ENCODE measurements at places on chromosomes 13 and 19.
A peak's percentile ranks its signal among the peaks of the same experiment; 100 is the strongest.

GRCh38 chr13:23724196-23724970 lies 154.2 kb downstream of the TNFRSF19 start:
- no peak for DNase-seq

DNA sequence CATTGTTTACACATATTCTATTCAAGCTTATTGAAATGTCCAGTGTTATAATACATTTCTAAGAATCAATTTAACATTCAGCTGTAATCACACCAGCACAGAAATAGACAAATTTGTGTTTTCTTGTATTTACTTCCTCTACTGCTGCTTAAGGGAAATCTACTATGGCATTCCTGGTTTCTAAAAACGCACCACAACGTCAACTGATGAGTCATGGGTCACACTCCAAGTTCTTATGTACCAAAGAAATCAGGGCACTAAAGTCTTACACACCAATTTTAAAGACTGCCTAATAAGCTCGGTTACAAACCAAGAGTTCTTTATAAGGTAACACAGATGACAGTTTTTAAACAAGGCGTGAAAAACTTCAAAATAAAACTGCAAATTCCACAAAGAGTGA lies 13.2 kb downstream of the LNX2 start:
- no peak for DNase-seq

DNA sequence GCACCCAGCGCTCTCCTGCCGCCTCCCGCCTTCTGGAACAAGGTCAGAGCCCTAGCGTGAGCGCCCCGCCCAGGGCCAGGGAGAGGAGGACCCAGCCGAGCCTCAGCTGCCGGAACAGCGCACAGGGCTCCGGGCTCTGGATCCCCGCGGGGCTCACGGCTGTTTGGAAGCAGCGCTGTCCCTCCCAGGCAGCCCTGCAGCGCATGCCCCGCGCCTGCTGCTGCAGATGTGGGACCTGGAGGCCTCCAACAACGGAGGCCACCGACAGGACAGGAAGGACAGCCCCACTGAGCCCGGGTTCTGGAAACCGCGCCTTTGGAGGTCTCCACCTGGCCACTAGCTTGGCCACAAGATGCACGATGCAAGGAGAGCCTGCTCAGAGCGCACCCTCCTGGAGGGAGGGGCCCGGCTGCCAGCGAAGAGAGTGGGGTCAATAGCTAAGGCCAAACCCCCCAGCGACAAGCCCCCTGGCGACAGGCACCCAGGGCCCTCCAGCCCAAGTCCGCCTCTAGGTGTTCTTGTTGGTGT lies 12.6 kb downstream of the ZSCAN18 start:
- DNase-seq: no peak

GRCh38 chr13:28636069-28636468 lies 22.9 kb upstream of the POMP start:
- DNase-seq: no peak

- DNase-seq: no peak
Measured at GRCh38 chr19:4891066-4891465, 11.6 kb downstream of the ARRDC5 start.

DNA sequence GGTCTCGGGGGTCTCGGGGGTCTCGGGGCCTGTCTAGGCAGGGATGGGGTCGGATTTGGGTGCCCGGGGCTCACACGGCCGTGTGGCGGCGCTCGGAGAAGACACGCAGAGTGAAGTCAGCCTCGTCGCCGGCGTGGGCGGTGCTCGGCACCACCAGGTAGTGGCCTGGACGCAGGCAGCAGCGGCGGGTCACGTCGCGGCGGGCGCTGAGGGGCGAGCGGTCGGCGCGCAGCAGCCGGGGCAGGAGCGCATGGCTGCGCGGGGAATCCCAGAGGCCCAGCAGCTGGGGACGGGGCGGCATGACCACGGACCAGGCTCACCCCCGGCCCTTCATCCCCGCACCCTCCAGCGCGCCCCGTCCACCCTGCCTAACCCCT lies 8.2 kb downstream of the CAPN12 start:
- DNase-seq: no peak

GRCh38 chr13:41052441-41052840 lies 8.9 kb upstream of the WBP4 start:
- no peak for DNase-seq

- no peak for DNase-seq
Measured at GRCh38 chr13:80473695-80474094, 132.8 kb upstream of the SPRY2 start.

DNA sequence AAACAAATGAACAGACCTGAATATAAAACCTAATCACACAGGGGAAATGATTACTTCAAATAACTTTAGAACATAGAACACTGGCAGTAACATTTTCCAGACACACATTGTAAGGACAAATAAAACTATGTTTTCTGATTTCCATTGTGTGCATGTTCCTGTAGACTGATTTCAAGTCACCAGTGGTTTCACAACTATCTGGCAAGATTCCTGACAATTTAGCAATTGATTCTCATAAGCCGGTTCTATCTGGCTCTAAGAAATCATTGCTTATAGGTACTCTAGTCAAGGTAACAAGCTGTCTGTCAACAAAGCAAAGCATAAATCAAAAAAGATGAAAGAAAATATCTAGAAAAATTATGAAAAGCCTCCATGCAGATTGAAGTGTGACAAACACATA lies 19.6 kb upstream of the PCCA start:
- DNase-seq: no peak

DNA sequence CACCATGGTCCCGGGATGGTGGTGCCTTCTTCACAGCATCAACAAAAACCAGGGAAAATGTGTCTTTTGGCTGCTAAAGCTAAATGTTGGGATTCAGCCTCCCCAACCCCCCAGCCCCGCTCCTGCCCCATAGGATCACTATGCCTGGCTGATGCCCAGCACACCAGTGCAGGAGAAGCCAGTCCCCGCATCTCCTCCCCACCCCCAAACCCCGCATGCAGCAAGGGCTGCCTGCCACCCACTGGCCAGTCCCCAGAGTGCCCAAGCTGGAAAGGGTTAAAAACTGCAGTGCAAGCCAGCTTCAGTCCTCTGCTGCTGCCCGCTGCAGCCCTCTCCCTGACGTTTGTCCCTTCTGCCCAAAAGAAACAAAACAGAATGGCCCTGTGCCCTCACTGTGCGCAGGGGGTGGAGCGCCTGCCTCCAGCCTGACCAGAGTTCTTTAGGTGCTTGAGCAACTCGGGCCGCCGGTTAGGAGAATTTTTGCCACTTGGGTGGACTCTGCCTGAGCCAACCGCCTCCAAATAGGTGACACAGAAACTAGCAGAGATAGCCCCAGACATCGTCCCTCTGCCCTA lies 3.7 kb downstream of the CALM3 start:
- DNase-seq: no peak

DNA sequence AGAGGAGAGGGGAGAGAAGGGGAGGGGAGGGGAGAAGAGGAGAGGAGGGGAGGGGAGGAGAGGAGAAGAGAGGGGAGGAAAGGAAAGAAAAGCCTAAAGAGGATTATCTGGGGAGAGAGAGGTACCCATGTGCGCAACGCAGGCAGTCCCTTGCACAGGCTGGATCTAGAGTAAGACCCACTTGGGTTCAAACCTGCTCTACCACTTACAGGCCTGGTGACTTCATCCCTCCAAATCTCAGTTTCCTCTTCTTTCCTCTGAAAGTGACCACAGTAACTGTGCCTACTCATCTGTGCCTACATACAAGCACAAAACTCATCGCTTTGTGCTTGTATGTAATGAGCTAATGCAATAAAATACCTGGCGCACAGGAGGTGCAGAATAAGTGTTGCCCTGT lies 732 bp upstream of the MAP1S start:
- DNase-seq: no peak

DNA sequence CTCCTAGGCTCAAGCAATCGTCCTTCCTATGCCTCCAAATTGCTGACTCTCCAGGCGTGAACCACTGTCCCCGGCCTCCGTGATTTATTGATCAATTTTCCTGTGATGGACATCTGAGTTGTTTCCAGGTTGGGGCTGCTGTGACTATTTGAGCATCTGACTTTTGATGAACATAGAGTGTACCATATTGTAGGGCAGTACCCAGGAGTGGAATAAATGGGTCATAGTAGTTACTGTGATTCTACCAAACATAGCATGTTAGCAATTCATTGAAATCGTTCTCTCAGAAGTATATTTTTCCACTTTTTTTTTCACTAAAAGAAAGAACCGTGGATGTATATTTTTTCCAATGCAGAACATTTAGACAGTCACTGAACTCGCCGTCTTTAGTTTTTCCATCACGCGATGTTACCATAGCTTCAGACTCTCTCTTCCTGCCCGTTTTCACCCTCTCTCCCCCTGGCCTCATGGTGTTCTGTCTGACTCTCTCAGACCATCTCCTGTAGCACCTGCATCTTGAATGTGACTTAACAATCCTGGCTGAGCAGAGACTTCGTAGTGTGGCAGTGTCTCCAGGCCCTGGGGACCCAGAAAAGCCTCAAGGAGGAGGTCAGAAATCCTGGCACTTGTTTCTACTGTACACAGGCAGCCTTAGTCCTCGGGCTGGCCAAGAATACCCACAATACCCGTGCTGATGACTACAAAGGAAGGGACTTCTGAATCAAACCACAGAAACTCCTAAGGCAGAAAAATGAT lies 3.2 kb upstream of the RASGRP4 start:
- DNase-seq: no peak

DNA sequence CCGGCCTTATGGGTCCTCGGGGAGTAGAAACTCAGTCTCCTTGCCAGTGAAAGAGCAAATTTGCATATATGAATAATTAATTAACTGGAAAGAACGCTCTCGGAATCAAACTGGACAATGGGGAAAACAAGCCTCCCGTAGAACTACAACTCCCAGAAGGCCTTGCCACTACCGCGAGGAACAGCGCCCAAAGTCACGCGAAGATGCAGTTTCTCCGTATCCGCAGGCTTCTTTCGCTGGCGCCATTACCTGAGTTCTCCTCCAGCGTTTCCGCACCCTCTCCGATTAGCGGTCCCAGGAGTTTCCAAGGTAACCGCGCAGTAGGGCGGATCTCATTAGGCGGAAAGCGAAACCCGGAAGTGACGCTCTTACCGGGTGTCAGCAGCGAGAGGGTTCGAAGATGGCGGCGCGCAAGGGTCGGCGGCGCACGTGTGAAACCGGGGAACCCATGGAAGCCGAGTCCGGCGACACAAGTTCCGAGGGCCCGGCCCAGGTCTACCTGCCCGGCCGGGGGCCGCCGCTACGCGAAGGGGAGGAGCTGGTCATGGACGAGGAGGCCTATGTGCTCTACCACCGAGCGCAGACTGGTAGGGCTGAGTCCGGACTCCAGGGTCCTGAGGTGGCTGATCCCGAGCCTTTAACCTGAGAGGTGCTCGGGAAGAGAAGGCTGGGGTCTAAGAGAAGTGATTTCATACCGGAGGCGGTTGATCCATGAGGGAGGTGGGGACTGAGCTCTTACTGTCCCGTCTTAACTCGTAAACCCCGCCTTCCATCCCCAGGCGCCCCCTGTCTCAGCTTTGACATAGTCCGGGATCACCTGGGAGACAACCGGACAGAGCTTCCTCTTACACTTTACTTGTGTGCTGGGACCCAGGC lies at the start of gene GRWD1:
GRWD1 (plus strand) TSS at position 378 of the 876 bp plus-strand sequence; CDS start at position 401, 23 bp downstream.
- DNase-seq: peak; percentile 85

- DNase-seq: no peak
Measured at GRCh38 chr19:41426116-41426841, 895 bp downstream of the B3GNT8 start.

DNA sequence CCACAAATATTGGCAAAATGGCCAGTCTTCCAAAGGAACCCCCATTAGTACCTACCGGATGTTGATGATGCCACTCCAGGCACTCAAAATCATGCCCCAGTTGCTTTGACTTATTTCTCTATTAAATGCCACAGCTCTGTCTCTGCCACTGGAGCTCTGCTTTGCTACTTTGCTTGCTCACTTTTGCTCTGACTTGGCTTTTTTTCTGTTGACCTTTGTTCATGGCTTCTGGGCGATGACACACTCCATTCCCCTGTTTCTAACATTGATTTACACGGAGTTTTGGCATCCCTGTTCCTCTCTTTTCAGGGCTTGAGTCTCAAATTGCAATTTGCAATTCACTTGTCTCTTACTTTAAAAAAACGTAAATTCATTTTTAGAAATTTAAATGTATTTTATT lies 217.1 kb upstream of the SPRY2 start:
- DNase-seq: no peak

- no peak for DNase-seq
Measured at GRCh38 chr19:47826800-47827199, 5.1 kb downstream of the CRX start.

GRCh38 chr19:57067440-57067839 lies 52.3 kb upstream of the USP29 start:
- DNase-seq: no peak

DNA sequence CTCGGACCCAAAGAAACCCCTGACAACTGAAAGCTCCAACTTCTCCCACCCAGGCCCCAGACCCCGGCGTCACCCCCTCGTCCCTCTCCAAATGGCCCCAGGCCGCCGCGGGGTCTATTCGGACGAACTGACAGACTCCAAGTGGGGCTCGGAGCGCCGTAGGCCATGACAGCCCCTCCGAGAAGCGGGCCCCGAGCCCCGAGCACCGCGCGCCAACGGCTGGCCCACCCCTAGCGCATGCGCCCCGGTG lies 360 bp downstream of the DDX39A start:
- no peak for DNase-seq

DNA sequence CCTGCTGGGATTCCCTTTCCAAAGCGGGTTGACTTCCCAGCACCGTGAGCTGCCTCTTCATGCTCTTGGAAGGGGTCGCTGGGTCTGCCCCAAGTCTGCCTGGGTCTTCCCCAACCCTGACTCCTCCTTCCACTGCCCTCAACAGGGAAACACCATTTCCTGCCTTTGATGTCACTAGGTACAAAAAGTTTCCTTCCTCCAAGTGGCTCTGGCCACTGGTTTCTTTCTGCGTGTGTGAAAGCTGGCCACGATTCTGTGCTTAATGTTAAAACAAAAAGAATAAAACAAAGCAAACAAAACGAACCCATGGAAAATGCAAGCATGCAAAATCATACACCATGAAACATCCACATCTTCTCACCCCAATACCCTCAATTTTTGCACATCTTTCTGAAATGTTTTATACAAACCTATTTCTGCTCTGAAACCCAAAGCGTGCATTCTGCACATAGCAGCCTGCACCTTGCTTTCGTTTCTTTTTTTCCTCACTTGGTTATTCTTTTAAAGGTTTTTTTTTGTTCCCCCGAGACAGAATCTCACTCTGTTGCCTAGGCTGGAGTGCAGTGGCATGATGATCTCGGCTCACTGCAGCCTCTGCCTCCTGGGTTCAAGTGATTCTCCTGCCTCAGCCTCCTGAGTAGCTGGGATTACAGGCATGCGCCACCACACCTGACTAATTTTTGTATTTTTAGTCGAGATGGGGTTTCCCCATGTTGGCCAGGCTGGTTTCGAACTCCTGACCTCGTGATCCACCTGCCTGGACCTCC lies 12.5 kb upstream of the TNFSF9 start:
- no peak for DNase-seq

- DNase-seq: no peak
Measured at GRCh38 chr13:83796364-83796763, 85.9 kb downstream of the SLITRK1 start.

Data from stimulated activated CD8-positive, alpha-beta memory T cell treated with anti-CD3 and anti-CD28 coated beads, Interleukin-4, amount 100 ng/mL, for 4 hours (primary cell).